GM12865 (cell line): ENCODE measurements at places on chromosomes 2 and 18.

GRCh38 chr2:238924032-238924431 is 76.1 kb downstream of the TWIST2 start:
- no peak for DNase-seq

DNA sequence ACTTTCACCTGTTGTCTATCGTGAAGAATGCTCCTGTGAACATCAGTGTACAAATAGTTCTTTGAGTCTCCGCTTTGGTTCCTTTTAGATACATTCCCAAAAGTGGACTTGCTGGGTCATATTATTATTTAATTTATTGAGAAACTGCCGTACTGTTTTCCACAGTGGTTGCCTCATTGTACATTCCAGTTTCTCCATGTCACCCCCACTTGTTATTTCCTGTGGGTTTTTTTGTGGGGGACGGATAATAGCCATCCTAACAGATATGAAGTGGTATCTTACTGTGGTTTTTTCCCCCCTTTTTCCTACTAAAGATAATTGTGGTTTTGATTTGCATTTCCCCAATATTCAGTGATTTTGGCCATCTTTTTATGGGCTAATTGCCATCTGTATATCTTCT is 53.8 kb downstream of the SMCHD1 start:
- DNase-seq = no peak

- no peak for DNase-seq
Measured at GRCh38 chr2:40653829-40654228, 201.9 kb upstream of the SLC8A1 start.

- no peak for DNase-seq
Measured at GRCh38 chr2:182933629-182934028, 67.2 kb upstream of the FRZB start.

- no peak for DNase-seq
Measured at GRCh38 chr2:7915302-7916091, 766.4 kb upstream of the ID2 start.

DNA sequence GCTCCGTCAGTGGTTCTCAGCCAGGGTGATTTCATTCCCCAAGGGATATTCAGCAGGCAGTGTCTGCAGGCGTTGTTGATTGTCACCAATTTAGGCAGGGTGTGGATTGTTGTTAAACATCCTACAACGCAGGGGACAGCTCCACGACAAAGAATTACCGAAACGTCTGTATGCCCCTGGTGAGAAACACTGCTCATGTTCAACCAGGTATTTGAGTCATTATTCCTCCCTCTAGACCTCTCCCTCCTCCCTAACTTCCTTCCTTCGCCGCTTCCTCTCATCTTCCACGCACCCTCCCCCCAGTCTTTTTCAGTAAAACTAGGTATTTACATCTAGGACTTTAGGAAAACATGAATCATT is 50.8 kb downstream of the NCK2 start:
- DNase-seq = peak; percentile 54

- no peak for DNase-seq
Measured at GRCh38 chr2:18900691-18901141, 311.3 kb upstream of the NT5C1B start.

DNA sequence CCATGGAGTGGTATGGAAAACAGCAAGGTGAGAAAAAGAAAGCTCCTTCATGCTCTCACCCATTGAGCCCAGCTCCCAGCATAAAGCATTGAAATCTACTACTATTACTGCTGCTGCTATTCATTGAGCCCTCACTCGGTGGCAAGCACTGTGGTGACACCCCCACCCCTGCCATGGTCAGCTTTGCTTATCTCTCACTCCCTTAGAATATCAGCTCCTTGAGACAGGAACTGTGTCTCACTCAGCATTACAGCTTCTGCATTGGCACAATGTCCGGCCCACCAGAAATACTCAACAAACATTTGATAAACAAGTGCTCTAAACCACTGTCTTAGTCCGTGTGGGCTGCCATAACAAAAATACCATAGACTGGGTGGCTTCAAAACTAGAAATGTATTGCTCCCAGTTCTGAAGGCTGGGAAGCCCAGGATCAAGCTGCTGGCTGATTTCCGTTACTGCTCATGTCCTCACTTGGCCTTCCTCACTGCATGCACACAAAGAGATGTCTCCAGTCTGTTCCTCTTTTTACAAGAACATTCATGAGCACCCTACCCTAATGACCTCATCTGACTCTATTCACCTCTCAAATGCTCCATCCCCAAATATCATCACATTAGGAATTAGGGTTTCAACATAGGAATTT is 116.3 kb downstream of the ZBTB7C start:
- no peak for DNase-seq

DNA sequence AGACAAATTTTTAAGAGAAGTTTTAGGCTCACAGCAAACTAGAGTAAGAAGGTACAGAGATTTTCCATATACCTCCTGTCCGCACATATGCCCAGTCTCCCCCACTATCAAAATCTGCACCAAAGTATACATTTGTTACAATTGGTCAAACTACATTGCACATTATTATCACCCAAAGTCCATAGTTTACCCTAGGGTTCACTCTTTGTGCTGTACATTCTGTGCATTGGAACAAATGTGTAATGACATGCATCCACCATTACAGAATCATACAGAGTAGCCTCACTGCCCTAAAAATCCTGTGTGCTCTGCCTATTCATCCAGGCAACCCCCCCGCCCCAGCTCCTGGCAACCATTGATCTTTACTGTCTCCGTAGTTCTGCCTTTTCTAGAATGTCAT is 61.7 kb upstream of the SPRED2 start:
- no peak for DNase-seq

GRCh38 chr2:231259104-231259503 is 60.7 kb downstream of the ARMC9 start:
- DNase-seq = no peak

DNA sequence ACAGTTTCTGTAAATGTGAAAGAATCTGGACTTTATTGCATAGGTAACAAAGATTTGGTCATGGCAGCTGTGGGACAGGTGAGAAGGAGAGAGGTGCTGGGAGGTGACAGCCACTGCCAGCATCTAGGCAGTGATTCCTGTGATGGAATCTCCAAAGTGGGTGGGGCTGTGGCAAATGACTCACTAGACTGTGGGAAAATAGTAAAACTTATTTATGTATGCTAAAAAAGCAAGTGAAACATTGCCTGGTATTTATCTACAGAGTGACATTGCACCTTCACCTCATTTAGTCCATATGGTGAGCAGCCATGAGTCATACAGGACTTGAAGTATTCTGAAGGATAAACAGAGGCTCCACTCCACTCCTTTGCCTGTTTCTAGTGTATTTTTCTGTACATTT is 145.3 kb upstream of the MEX3C start:
- no peak for DNase-seq

GRCh38 chr2:70118798-70119454 is 31.6 kb downstream of the PCBP1 start:
- peak; percentile 62 for DNase-seq

DNA sequence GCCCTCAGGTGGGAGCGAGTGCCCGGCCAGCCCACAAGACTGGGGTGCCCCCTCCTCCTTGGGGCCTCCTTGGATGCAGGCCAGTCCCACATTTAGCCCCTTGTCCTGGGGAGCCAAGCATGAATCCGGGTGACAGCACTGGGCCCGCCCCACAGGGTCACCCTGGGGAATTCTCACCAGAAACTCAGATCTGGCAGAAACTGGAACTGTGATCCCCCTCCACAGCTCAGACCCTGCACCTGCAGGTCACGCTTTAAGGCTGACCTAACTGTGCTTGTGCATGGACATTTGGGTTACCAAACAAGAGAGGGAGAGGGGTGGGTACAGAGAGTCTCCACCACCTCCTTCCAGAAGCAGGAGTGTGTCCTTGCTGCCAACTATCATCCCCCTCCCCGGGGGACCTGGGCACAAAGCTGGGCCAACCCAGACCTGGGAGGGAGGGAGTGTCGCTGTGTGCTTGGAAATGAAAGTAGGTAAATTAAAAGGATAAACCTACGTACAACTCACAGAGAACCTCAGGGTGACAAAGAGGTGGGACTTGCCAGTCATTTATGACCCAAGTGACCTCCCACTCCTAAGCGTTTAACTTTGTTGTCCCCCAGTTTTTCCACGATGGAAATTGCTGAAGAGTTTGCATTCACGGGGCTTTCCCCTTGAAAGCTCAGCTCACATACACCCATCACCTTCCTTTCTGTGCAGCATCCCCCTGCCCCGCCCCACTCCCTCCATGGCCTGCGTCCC is 9.1 kb downstream of the ITM2C start:
- peak; percentile 93 for DNase-seq

GRCh38 chr2:109081374-109081773 is 47.6 kb upstream of the SH3RF3 start:
- DNase-seq = no peak

GRCh38 chr2:27885234-27885633 is 5.0 kb downstream of the RBKS start:
- no peak for DNase-seq

GRCh38 chr2:106847366-106847765 is 38.6 kb downstream of the ST6GAL2 start:
- DNase-seq = no peak

DNA sequence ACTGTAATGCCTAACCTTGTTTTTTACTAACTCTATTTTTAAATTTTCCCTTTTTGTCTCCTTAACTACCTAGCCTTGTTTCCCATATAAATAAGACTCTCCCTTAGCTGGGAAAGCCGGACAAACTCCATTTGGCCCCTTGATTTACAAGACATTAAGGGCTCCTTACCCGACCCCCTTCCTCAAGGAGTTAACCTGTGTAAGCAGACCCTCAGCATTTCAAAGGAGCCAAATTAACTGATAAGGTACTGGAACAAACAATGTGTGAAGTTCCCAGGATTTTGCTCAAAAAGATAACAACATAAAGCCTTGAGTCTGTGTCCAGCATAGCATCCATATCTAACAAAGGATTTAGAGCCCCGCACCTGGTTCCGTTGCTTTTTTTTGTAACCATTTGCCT is 59.6 kb upstream of the C2orf15 start:
- no peak for DNase-seq

GRCh38 chr18:56315363-56315762 is 323.0 kb downstream of the TXNL1 start:
- DNase-seq = no peak

GRCh38 chr2:20797096-20797495 is 25.8 kb downstream of the LDAH start:
- DNase-seq = no peak

GRCh38 chr2:113257516-113258264 is 21.0 kb downstream of the PAX8 start:
- no peak for DNase-seq

DNA sequence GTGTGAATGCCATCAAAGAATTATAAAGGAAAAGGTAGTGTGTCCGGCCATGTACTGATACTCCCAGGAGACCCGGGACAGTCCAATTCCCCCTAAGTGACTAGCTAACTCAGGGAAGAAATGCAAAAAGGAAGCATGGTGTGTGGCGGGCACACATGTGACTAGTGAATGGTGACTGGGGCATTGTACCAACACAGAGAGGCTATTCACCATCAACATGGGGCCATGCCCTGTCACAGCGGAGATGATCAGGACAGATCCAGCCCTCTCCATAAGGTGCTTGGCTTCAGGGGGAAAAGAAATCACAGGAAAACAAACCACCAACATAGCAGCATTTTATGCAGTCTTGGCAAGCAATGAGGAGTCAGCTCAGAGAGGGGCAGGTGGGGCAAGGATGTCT is 34.3 kb downstream of the FAM168B start:
- DNase-seq = no peak

- DNase-seq = peak; percentile 59
Measured at GRCh38 chr2:102418421-102418961, 4.5 kb upstream of the IL18RAP start.

DNA sequence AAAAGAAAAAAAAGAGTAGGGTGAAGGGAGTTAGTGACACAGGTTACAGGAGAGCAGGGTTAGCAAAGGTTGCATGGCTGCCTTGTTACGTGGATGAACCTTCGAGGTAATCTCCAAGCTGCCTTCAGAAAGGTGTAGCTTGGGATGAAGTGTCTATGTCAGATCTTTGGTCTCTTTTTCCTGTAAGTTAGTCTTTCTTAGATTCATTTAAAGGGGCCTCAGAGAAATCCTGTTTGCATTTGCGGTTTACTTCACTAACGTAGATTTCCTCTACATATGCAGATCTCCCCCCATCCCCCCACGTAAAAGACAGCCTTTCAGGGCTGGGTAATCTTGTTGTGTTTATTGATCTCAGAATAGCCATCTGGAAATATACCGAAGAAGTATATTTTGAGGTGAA is 83.7 kb downstream of the MTA3 start:
- peak; percentile 32 for DNase-seq

GRCh38 chr2:182616471-182617393 is 99.3 kb upstream of the DNAJC10 start:
- DNase-seq = no peak

- no peak for DNase-seq
Measured at GRCh38 chr2:54624591-54625071, 98.8 kb upstream of the EML6 start.

- DNase-seq = peak; percentile 50
Measured at GRCh38 chr2:10097352-10098148, 17.3 kb upstream of the CYS1 start.

DNA sequence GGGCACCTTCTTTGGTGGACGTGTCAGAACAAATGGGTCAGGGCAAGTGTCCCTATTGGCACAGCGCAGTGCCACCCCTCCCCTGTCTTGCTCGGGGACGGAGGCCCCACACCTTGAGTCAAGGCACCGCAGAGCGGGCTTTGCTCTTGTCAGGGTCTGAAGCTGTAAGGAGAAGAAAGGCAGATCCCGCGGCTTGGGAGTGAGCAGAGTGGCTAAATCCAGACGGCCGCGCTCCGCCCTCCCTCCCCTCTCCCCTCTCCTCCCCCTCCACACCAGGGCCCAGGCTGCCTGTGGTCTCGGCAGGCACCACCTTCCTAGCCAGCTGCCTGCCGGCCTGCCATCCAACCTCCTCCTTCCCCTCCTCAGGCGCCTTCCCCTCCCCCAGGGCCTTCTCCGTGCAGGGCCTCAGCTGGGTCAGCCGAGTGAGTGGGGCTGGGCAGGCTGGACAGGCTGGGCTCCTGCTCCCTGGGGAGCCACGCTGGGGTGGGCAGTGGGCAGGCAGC is 25.8 kb downstream of the SPEG start:
- no peak for DNase-seq

GRCh38 chr18:48533340-48534070 is 5.3 kb upstream of the CTIF start:
- DNase-seq = peak; percentile 29

- DNase-seq = no peak
Measured at GRCh38 chr2:27400348-27401135, 8.8 kb downstream of the PPM1G start.

DNA sequence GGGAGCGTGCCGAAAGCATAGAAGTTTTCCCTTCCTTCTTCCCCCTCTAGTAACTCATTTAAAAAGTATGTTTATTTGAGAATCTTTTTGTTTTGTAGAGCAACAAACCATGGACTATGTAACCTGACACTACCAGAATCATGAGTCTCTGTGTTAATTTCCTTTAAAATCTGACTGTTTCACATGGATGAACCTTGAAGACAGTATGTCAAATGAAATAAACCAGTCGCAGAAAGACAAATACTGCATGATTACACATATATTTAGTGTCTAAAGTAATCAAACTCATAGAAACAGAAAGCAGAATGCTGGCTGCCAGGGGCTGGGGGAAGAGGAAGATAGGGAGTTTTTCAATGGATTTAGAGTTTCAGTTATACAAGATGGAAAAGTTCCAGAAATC is 32.3 kb downstream of the PTPN2 start:
- no peak for DNase-seq
